Activated CD4-positive, alpha-beta memory T cell treated with anti-CD3 and anti-CD28 coated beads for 36 hours (primary cell): ENCODE measurements at places on chromosomes 4 and X. TPM values are rescaled to one million over a fixed set of nuclear protein-coding genes. Genes with fewer than 3 reads are reported as not detected.

DNA sequence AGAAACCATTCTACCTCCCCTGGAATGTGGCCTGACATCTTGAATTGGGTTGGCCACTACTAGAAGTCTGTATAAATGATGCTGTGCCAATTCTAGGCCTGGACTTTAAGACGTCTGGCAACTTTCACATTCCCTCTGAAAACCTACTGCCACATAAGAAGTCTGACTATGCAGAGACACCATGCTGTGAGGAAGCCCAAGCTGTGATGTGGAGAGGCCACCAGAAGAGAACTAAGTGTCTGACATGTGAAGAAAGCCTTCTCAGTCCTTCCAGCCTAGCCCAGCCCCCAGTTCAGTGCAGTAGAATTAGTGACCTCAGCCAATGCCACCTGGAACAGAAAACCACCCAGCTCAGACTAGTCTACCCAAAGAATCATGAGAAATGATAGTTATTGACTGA is 24.2 kb upstream of the FAM9C start:
- H3K36me3 ChIP-seq, result peaks cover 8% of the 10 kb centered on the region
- peaks cover 21% of the 10 kb centered on the region for H3K4me1 ChIP-seq
- H3K27ac ChIP-seq, result no peak overlapping the region

DNA sequence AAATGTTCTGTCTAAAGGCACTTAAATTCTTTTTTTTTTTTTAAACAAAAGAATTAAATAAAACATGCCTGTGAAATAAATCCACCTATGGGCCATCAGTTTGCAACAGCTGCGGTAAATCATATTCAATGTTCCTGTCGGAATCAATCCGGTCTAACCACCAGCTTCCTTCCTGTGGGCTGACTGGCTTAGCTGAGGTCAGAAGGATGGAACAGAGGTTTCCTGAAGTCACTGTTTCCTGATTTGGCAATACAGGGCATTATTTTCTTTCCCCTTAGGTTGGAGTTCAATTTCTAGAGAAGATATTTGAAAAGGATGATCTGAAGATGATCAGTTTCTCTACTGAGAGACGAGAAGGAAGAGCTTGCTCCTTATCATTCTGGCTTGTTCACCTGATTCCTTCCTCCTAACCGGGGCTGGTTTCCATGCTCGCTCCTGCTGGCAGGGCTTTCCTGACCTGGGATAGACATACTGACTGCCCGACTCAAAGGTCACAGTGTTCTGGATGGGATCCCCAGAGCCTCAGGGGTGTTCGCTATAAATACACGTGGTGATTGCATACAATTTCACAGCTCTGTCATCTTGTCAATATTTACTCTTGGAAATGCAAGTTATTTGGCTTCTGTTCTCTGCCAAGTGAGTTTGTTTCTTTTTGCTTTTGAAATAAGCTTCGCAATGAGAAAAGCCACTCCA is 21.7 kb downstream of the PDLIM3 start:
- peaks cover 43% of the 10 kb centered on the region for H3K27me3 ChIP-seq
- H3K27ac ChIP-seq, result no peak overlapping the region
- peak; percentile 22 for DNase-seq

GRCh38 chr4:99610605-99611175 is 36.1 kb downstream of the MTTP start:
- H3K4me1 ChIP-seq, result no peaks in the 10 kb centered on the region
- H3K27ac ChIP-seq, result no peak overlapping the region
- H3K27me3 ChIP-seq, result peaks cover 19% of the 10 kb centered on the region
- H3K4me3 ChIP-seq, result no peak overlapping the region
- no peaks in the 10 kb centered on the region for H3K36me3 ChIP-seq
- no peak for DNase-seq

DNA sequence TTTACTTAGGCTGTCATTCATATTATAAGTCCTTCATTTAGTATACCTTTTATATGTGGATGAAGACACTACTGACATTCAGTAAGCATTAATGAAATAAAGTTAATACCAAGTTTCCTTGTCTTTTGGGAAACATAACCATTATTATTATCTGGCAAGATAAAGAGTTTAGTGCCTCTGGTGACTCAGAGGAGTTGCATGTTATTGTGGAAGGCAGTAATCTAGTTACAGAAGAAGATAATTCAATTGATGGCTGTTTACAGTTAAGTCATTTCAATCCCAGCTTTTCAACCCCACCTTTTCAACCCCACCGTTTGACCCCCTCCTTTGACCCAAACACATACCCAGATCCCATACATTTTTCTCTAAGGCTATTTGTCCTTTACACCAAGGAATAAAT is 143.8 kb downstream of the FANCB start:
- DNase-seq, result no peak
- H3K4me1 ChIP-seq, result no peaks in the 10 kb centered on the region
- no peaks in the 10 kb centered on the region for H3K27me3 ChIP-seq
- no peak overlapping the region for H3K4me3 ChIP-seq
- H3K27ac ChIP-seq, result no peak overlapping the region

- no peaks in the 10 kb centered on the region for H3K4me1 ChIP-seq
- DNase-seq, result no peak
- H3K36me3 ChIP-seq, result no peaks in the 10 kb centered on the region
- H3K4me3 ChIP-seq, result no peak overlapping the region
- no peak overlapping the region for H3K27ac ChIP-seq
- no peaks in the 10 kb centered on the region for H3K27me3 ChIP-seq
Observed at GRCh38 chr4:66565801-66566200, 895.5 kb upstream of the EPHA5 start.

DRP2 gene
- 0.69 TPM for total RNA-seq

FAM184B gene
- not detected for total RNA-seq

BMX gene
- not detected for total RNA-seq

SLC16A2 gene
- total RNA-seq, result 1.2 TPM

DCLK2 gene
- total RNA-seq, result not detected
